ENCODE measurements at places on chromosomes 11 and 22. TPM values are rescaled to one million over a fixed set of nuclear protein-coding genes. Genes with fewer than 3 reads are reported as not detected.
A peak's percentile ranks its signal among the peaks of the same experiment; 100 is the strongest.

DNA sequence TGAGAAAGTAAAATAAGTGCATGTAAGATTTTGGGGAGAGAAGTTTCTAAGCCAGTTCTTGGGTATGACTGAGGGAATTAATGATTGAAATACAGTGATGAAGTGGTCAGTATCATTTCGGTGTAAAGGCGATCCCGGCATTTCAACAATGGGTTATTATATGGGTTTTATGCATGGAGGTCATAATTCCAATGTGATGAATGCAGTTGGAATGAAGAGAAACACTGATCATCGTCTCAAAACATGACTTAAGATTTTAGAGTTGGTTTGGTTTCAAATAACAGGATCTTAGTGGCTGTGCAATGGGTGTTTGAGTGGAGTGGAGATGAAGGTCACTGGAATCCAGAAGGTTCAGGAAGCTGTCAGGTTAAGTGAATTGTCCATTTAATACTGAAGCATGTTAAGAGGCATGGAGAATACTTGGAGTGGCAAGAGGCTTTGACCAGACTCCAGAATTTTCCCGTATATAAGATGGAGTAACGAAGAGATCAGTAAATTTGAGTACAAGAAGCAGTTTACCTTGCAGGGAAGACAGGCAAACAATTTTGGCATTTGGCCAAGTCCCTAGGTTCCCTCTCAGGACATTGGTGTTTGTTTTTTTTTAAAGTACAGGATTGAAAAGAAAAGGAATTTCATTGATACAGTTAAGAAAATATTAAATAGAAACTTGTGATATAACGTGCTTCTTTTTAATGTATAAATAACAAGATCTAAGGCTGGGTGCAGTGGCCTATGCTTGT is 96.4 kb upstream of the BIRC3 start:
- H3K4me3 ChIP-seq, result no peak overlapping the region
- no peaks in the 10 kb centered on the region for H3K27me3 ChIP-seq
- DNase-seq, result no peak
- no peak overlapping the region for H3K27ac ChIP-seq
- no peaks in the 10 kb centered on the region for H3K36me3 ChIP-seq

DNA sequence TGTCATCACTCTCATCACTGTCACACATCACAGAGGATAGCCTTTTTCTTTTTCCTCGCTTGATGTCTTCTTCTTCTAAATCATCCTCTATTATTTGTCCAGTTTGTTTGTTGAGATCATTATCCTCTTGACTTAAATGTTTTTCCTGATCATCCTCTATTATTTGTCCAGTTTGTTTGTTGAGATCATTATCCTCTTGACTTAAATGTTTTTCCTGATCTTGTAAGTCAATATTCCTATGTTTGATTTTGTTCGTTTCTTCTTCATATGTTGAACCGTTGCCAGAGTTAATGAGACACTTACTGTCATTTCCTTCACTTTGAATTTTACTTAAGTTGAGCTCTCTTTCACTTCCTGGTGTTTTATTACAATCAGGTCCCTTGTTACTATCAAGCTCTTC is 5.6 kb downstream of the CCDC82 start:
- H3K27ac ChIP-seq, result no peak overlapping the region
- H3K36me3 ChIP-seq, result peaks cover 47% of the 10 kb centered on the region
- no peak for DNase-seq
- no peak overlapping the region for H3K4me3 ChIP-seq
- H3K27me3 ChIP-seq, result no peaks in the 10 kb centered on the region

GRCh38 chr11:15500643-15501042 is 385.9 kb downstream of the INSC start:
- DNase-seq, result no peak
- no peak overlapping the region for H3K4me3 ChIP-seq
- H3K27ac ChIP-seq, result no peak overlapping the region
- H3K4me1 ChIP-seq, result no peaks in the 10 kb centered on the region

DNA sequence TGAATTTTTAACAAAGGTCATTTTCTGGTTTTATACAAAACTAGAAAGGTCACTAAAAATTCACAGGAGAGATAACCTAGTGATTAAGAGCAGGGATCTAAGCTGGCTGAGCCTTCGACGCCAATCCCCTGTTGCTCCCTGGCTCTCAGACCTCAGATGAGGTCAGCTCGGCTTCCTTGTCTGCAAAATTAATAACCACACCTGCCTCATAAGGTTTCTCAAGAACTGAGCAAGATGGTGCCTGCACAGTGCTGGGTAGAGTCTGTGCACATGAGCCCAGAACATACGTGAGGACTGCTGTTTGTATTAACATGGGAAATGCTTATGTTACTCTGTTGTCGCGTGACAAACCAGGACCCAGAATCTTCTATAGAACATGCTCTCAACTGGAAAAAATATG is 24.4 kb upstream of the CD5 start:
- no peaks in the 10 kb centered on the region for H3K27me3 ChIP-seq
- peaks cover 5% of the 10 kb centered on the region for H3K4me1 ChIP-seq
- no peaks in the 10 kb centered on the region for H3K36me3 ChIP-seq

DNA sequence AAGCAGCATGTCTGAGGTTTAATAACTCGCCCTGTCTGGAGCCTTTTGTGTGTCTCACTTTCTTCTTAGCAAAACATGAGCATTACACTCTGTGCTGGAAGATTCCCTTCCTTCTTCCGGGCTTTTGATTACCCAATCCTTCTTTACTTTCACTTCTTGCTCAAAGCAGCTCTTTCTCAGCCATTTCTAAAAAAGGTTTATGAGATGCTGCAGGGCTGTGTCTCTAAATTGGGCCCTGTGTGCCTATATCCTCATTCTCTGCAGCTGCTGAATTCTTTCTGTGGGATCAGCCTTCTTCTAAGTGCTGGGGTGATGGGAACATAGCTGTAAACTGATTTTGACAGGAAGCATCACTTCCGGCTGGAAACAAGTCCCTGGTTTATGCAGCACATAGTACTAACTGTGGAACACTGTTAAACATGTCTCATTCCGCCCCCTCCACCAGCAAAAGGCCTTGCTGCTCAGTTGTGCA is 71.8 kb downstream of the PIWIL4 start:
- H3K4me3 ChIP-seq, result peak overlapping the region; percentile 18
- peak; percentile 89 for DNase-seq
- H3K27me3 ChIP-seq, result no peaks in the 10 kb centered on the region
- no peaks in the 10 kb centered on the region for H3K36me3 ChIP-seq
- H3K4me1 ChIP-seq, result peaks cover 22% of the 10 kb centered on the region
- H3K27ac ChIP-seq, result peak overlapping the region; percentile 45

GRCh38 chr11:69265210-69265609 is 28.7 kb upstream of the MYEOV start:
- H3K27me3 ChIP-seq, result peaks cover 21% of the 10 kb centered on the region
- no peaks in the 10 kb centered on the region for H3K4me1 ChIP-seq
- H3K4me3 ChIP-seq, result no peak overlapping the region
- no peaks in the 10 kb centered on the region for H3K36me3 ChIP-seq

DNA sequence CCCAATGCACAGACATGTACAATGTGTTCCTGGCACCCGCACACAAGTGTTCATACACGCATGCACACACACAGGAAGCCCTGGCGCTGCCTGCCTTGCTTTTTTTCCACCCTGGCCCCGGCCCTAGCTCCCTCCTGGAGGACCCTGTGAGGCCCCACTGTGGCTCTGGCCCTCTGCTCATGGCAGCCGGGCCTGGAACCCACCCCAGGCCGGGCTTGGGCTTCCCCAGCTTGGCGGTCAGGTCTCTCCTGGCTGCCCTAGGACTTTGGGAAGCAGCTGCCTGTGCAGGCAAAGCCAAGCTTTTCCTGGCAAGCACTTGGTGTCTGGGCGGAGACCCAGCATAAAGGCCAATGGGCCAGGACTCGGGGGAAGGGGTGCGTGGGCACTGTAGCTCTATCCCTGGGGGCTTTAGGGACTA is 30.5 kb downstream of the CD82 start:
- H3K4me3 ChIP-seq, result no peak overlapping the region
- no peaks in the 10 kb centered on the region for H3K27me3 ChIP-seq
- H3K27ac ChIP-seq, result peak overlapping the region; percentile 50
- DNase-seq, result no peak
- peaks cover 83% of the 10 kb centered on the region for H3K4me1 ChIP-seq

- H3K4me1 ChIP-seq, result peaks cover 95% of the 10 kb centered on the region
- H3K4me3 ChIP-seq, result peak within 1 kb of the TSS; percentile 90
- peak within 1 kb of the TSS; percentile 89 for H3K27ac ChIP-seq
- DNase-seq, result no peak
These were observed at the start of gene CCND1 for GRCh38 chr11:69640995-69641581. TSS of gene CCND1 (plus strand) at chr11:69641156. CDS start at chr11:69641314, 158 bp downstream.

- no peak overlapping the region for H3K27ac ChIP-seq
- H3K4me1 ChIP-seq, result peaks cover 6% of the 10 kb centered on the region
- no peak overlapping the region for H3K4me3 ChIP-seq
- H3K27me3 ChIP-seq, result no peaks in the 10 kb centered on the region
- H3K36me3 ChIP-seq, result no peaks in the 10 kb centered on the region
These were observed 122.0 kb upstream of the SORL1-AS1 start for GRCh38 chr11:121574801-121575200.

GRCh38 chr11:76237914-76238313 is 31.6 kb upstream of the WNT11 start:
- H3K4me1 ChIP-seq, result peaks cover 8% of the 10 kb centered on the region
- no peaks in the 10 kb centered on the region for H3K36me3 ChIP-seq
- H3K4me3 ChIP-seq, result no peak overlapping the region
- no peak overlapping the region for H3K27ac ChIP-seq
- DNase-seq, result no peak
- no peaks in the 10 kb centered on the region for H3K27me3 ChIP-seq

DNA sequence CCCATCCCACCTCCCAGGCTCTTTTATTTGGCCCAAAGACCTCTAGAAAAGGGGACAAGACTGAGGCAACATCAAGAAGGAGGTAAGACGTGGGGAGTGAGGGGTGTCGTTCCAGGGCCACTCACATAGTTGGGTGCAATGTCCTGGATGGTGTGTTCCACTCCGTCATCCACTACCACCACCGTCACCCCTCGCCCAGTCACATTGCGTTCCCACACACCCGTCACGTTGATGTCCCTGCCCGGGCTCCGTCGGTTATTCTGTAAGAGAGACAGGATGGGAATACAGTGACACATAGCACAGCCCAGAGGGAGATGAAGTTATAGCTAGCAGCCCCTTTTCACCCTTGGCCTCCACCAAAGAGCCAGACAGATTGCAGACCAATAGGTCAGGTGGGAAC is 3.8 kb downstream of the PCSK7 start:
- no peak overlapping the region for H3K27ac ChIP-seq
- H3K27me3 ChIP-seq, result no peaks in the 10 kb centered on the region
- H3K4me3 ChIP-seq, result no peak overlapping the region

DNA sequence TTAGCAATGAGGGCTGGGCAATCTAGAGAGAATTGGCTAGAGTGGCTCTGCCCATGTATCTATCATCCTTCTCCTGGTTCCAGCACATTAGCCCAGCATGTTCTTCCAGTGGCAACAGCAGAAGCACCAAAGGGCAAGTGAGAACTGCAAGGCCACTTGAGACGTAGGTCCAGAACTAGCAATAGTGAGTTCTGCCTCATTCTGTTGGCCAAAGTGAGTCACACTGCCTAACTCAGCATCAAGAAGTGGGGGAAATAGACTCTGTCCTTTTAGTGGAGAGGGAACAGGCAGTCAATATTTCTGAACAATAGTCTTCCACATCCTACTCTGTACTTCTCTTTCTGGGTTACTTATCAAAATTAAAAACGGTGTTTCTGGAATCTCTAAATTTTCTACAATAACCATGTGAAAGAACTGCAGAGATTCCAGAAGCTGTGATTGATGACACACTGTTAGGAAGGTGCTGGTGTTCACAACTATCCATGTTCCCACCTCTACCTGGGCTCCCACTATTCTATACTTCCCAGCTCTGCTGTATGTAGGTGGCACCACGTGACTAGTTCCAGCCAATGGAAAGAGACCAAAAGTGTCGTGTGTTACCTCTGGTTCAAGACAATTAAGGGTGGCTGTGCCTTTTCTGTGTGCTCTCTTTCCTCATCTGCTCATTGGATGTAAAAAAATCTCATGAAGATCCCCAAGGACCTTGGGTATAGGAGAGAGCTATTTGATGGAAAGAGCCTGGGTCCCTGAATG is 23.4 kb upstream of the GRK3 start:
- no peaks in the 10 kb centered on the region for H3K27me3 ChIP-seq
- no peak for DNase-seq
- H3K27ac ChIP-seq, result no peak overlapping the region
- no peak overlapping the region for H3K4me3 ChIP-seq
- no peaks in the 10 kb centered on the region for H3K36me3 ChIP-seq

DNA sequence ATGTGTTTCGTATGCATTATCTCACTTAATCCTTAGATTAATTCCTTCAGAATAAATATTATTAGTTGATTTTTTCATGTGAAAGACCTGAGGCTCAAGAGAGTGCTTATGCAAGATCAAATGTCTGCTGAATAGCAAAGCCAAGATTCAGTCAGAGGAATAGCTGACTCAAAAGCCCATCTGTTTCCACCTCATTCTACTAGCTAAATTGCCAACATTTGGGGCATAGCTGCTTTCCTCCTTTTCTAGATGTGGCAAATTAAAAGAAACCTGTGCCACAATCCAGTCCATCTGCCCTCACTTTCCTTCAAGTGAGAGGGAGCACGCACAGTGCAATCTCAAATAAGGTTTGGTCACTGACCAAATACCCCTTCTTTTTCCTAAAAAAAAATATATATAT is 121.1 kb downstream of the PAX6 start:
- H3K36me3 ChIP-seq, result no peaks in the 10 kb centered on the region
- no peak for DNase-seq
- no peaks in the 10 kb centered on the region for H3K27me3 ChIP-seq
- no peaks in the 10 kb centered on the region for H3K4me1 ChIP-seq
- no peak overlapping the region for H3K4me3 ChIP-seq

DNA sequence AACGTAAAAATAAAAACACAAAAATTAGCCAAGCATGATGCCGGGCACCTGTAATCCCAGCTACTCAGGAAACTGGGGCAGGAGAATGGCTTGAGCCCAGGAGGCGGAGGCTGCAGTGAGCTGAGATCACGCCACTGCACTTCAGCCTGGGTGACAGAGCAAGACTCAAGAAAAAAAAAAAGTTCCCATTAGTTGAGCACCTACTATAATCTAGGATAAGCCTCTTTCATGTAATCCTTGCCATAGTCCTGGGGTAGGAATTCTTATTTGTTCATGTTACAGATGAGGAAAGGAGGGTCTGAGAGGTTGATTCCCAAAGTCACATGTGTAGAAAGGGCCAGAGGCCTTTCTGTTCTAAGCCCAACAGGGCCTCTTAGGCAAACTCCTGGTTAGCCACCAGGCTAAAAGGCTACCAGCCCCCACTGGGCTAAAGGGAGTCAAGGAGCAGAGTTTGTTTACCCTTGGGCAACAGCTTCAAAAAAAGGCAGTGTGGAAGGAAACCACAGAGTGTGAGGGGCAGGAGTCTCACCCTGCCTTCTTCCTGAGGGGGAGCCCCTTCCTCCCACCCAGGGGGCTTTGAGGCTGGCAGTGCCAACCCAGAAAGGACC is 21.6 kb upstream of the CSNK1E start:
- H3K36me3 ChIP-seq, result no peaks in the 10 kb centered on the region
- no peak overlapping the region for H3K4me3 ChIP-seq
- no peak overlapping the region for H3K27ac ChIP-seq
- H3K4me1 ChIP-seq, result peaks cover 13% of the 10 kb centered on the region

SAA2 gene
- total RNA-seq, result 0.34 TPM

SGSM1 gene
- total RNA-seq, result 1.6 TPM

SPTBN2 gene
- total RNA-seq, result 7.5 TPM

RIMBP3C gene
- total RNA-seq, result not detected

LRRC4C gene
- 1.2 TPM for total RNA-seq

OVOL1 gene
- not detected for total RNA-seq

MRGPRX4 gene
- not detected for total RNA-seq

SYT8 gene
- total RNA-seq, result not detected

STARD10 gene
- 26.6 TPM for total RNA-seq

B4GAT1 gene
- 63.3 TPM for total RNA-seq

Data from esophagus muscularis mucosa (tissue), 4 donors.